Gastroesophageal sphincter (tissue), 4 donors: ENCODE measurements at places on chromosomes 1 and 21.

- no peaks in the 10 kb centered on the region for H3K27me3 ChIP-seq
- no peaks in the 10 kb centered on the region for H3K36me3 ChIP-seq
- no peak overlapping the region for H3K27ac ChIP-seq
- ATAC-seq, result no peak
Observed at GRCh38 chr1:162538815-162539431, 22.6 kb upstream of the UAP1 start.

DNA sequence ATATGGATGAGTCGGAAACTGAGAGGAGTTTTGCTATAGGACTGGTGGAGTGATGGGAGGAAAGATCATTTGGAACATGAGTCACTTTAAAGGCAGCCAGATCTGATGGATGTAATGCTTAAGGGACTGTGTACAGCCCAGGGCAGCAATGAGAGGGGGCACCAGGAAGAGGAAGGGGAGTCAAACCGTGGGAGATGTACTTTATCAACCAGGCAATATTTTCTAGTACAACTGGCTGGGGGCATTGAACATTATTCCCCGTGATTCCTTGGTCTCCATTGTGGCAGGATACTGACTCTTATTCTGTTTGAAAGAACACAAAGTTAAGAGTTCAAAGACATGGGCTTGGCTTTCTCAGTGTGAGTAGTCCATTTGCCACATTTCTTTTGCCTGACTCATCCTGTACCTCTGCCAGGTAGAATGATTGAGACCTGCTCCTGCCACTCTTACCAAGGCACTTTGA is 268.2 kb upstream of the NR5A2 start:
- no peak overlapping the region for H3K4me3 ChIP-seq
- no peak overlapping the region for H3K27ac ChIP-seq
- no peaks in the 10 kb centered on the region for H3K4me1 ChIP-seq
- no peaks in the 10 kb centered on the region for H3K27me3 ChIP-seq
- no peak for ATAC-seq
- H3K36me3 ChIP-seq, result no peaks in the 10 kb centered on the region

DNA sequence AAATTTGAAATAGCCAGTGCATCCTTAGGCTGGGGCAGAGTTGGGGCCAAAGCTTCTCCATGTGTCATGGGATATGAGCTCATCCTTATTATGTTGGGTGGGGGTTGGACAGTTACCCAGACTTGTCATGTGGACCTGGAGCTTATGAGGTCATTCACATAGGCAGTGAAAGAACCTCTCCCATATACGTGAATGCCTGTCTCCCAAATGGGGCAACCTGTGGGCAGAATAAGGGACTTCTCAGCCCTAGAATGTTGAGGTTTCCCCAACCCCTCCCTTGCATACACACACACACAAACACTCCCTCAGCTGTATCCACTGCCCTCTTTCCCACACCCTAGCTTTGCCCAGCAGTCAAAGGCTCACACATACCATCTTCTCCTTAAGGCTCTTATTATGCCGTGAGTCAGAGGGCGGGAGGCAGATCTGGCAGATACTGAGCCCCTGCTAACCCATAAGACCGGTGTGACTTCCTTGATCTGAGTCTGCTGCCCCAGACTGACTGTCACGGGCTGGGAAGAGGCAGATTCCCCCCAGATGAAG is 2.3 kb upstream of the IVL start:
- H3K36me3 ChIP-seq, result no peaks in the 10 kb centered on the region
- H3K4me3 ChIP-seq, result no peak overlapping the region
- no peak for ATAC-seq
- H3K27me3 ChIP-seq, result no peaks in the 10 kb centered on the region
- H3K27ac ChIP-seq, result no peak overlapping the region

DNA sequence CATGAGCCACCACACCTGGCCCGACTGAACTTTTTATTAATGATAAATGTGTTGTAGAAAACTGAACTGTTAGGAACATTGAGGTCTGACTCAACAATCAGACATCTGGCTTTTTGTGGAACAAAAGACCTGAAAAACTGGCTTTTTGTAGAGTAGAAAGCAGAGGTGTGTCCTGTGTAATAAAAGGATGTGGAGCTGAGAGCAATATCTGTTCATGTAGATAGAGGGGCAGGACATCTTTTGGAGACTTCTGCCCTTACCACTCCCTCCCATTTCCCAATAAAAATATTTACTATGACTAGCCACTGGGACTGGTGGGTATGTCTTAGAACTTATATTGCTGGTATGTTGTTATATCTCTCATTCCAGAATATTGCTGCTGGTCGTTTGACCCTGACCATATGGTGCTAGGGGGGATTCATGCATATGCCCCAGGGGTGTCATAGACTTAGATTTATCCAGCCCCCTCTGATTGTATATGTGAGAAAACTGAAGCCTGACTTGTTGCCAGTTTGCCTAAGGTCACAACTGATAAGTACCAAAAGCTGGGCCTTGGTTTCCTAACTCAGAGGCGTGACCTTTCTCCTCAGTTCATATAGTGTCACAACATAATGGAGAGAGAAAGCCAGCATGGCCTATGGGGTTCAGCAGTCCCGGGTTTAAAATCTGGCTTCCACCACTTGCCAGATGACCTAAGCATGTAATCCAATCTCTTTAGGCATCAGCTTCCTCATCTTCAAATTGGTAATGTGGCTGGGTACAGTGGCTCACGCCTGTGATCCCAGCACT is 33.5 kb upstream of the PIGV start:
- peaks cover 37% of the 10 kb centered on the region for H3K36me3 ChIP-seq
- no peak overlapping the region for H3K27ac ChIP-seq
- no peaks in the 10 kb centered on the region for H3K27me3 ChIP-seq
- peaks cover 9% of the 10 kb centered on the region for H3K4me1 ChIP-seq
- no peak for ATAC-seq
- no peak overlapping the region for H3K4me3 ChIP-seq

DNA sequence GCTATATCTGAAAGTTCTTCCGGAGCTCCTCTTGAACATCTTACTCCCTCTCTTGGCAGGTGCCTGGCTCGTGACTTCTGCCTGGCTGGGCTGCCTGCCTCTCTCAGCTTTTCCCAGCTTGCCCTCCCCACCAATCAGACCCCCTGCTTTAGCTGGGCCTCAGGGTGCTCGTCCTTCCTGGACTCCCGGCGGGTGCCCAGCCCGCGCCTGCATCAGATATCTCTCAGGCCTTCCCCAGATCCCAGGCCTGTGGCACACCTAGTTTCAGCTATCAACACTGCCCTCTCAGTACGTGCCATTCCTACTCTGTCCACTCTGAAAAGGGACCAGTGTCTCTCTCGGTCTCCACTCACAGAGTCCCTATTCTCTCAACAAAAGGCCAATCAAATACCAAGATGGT is 96.5 kb upstream of the CLDN14 start:
- no peak overlapping the region for H3K4me3 ChIP-seq
- no peaks in the 10 kb centered on the region for H3K4me1 ChIP-seq
- no peaks in the 10 kb centered on the region for H3K36me3 ChIP-seq
- H3K27me3 ChIP-seq, result peaks cover 11% of the 10 kb centered on the region

- peaks cover 67% of the 10 kb centered on the region for H3K4me1 ChIP-seq
- H3K27ac ChIP-seq, result peak overlapping the region; percentile 53
- ATAC-seq, result no peak
- H3K4me3 ChIP-seq, result no peak overlapping the region
- no peaks in the 10 kb centered on the region for H3K27me3 ChIP-seq
Observed at GRCh38 chr1:59673573-59674450, 140.9 kb upstream of the HOOK1 start.

GRCh38 chr1:2241820-2242219 is 13.7 kb downstream of the SKI start:
- no peak for ATAC-seq
- no peak overlapping the region for H3K4me3 ChIP-seq
- no peaks in the 10 kb centered on the region for H3K27me3 ChIP-seq
- no peaks in the 10 kb centered on the region for H3K36me3 ChIP-seq
- H3K4me1 ChIP-seq, result peaks cover 100% of the 10 kb centered on the region

GRCh38 chr1:233097546-233097945 is 147.1 kb downstream of the NTPCR start:
- H3K36me3 ChIP-seq, result no peaks in the 10 kb centered on the region
- no peaks in the 10 kb centered on the region for H3K27me3 ChIP-seq
- ATAC-seq, result no peak
- H3K27ac ChIP-seq, result no peak overlapping the region
- no peaks in the 10 kb centered on the region for H3K4me1 ChIP-seq

DNA sequence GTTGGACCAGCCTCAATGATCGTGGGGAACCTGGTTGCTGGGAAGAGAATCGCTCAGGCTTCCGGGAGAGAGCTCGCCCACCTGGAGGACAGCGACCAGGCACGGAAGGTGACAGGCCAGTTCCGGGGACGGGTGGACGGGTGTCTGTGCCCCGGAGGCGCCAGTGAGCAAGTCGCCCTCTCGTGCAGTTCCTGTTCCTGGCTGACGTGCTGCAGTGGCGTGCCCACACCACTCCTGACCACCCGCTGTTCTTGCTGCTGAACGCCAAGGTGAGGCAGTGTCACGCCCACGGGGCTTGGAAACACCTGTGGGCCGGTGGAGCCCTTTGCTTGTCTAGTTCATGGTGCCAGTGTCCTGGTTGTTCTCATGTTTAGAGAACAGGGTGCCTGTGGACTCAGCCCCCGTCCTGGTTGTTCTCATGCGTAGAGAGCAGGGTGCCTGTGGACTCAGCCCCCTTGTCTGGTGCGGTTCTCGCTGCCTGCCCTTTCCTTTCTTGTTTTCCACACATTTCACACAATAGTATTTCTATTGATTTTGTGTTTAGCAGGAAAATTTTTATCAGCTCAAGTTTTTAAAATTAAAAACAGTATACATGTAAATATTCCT is 53.1 kb downstream of the S100B start:
- no peaks in the 10 kb centered on the region for H3K27me3 ChIP-seq
- ATAC-seq, result no peak
- no peak overlapping the region for H3K27ac ChIP-seq
- H3K36me3 ChIP-seq, result peaks cover 100% of the 10 kb centered on the region
- H3K4me3 ChIP-seq, result no peak overlapping the region

- no peak overlapping the region for H3K4me3 ChIP-seq
- no peaks in the 10 kb centered on the region for H3K36me3 ChIP-seq
- H3K27me3 ChIP-seq, result peaks cover 77% of the 10 kb centered on the region
- H3K4me1 ChIP-seq, result no peaks in the 10 kb centered on the region
Observed at GRCh38 chr1:51899022-51899421, 20.5 kb upstream of the NRDC start.

- no peaks in the 10 kb centered on the region for H3K36me3 ChIP-seq
- H3K4me1 ChIP-seq, result peaks cover 23% of the 10 kb centered on the region
- ATAC-seq, result no peak
- H3K27me3 ChIP-seq, result no peaks in the 10 kb centered on the region
- H3K4me3 ChIP-seq, result no peak overlapping the region
Observed at GRCh38 chr1:71787699-71788098, 494.6 kb downstream of the NEGR1 start.

- H3K36me3 ChIP-seq, result peaks cover 20% of the 10 kb centered on the region
- no peak overlapping the region for H3K4me3 ChIP-seq
- H3K27ac ChIP-seq, result no peak overlapping the region
- no peak for ATAC-seq
Observed at GRCh38 chr1:246750752-246751151, 26.5 kb downstream of the SCCPDH start.

DNA sequence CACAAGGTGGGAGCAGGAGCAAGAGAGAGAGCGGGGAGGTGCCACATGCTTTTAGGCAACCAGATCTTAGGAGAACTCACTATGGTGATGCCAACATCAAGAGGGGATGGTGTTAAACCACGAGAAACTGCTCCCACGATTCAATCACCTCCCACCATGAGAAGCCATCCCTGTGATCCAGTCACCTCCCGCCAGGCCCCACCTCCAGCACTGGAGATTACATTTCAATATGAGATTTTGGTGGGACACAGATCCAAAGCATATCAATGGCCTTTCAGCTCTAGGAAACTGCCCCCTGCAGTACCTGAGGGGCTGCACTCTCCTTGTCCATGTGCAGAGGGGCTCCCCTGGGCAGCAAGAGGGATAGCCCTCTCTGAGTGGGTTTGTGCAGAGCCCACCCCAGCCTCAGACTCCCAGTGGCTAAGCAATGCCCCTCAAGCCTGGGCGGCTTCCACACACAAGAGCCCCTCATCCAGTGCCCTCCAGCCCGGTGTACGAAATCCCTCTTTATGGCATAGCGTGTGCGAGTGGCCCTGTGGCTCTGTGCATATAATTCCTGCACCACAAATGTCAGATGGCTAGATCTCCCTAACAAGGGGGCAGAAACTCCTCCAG is 15.5 kb upstream of the PRDM16 start:
- H3K27me3 ChIP-seq, result peaks cover 76% of the 10 kb centered on the region
- no peaks in the 10 kb centered on the region for H3K4me1 ChIP-seq
- H3K4me3 ChIP-seq, result no peak overlapping the region
- no peaks in the 10 kb centered on the region for H3K36me3 ChIP-seq
- no peak overlapping the region for H3K27ac ChIP-seq

GRCh38 chr1:119040906-119041305 is 52.8 kb upstream of the TBX15 start:
- ATAC-seq, result no peak
- no peak overlapping the region for H3K4me3 ChIP-seq
- H3K4me1 ChIP-seq, result no peaks in the 10 kb centered on the region

GRCh38 chr1:159753386-159753785 is 27.4 kb upstream of the DUSP23 start:
- H3K36me3 ChIP-seq, result no peaks in the 10 kb centered on the region
- H3K4me3 ChIP-seq, result no peak overlapping the region
- no peak for ATAC-seq
- no peaks in the 10 kb centered on the region for H3K4me1 ChIP-seq
- H3K27me3 ChIP-seq, result no peaks in the 10 kb centered on the region
- no peak overlapping the region for H3K27ac ChIP-seq

DNA sequence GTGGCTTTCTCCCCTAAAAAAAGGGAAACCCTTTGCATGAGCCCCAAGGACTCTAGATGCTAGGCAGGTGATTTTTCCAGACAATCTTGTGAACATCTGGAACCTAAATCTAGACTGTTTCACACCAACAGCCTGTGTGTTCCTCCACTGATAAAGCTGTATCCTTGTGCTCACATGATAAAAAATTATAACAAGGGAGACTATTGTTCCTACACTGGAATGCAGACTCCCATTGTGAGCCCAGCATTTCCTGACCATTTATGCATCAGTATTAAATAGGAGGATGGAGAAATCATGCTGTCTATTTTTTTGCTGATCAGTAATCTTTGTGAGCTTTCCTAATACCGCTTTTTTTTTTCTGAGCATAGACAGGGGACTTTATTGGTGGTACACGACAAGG is 52.5 kb downstream of the ZNF697 start:
- no peak for ATAC-seq
- no peaks in the 10 kb centered on the region for H3K36me3 ChIP-seq
- H3K4me1 ChIP-seq, result no peaks in the 10 kb centered on the region
- no peak overlapping the region for H3K27ac ChIP-seq
- no peaks in the 10 kb centered on the region for H3K27me3 ChIP-seq
- no peak overlapping the region for H3K4me3 ChIP-seq

DNA sequence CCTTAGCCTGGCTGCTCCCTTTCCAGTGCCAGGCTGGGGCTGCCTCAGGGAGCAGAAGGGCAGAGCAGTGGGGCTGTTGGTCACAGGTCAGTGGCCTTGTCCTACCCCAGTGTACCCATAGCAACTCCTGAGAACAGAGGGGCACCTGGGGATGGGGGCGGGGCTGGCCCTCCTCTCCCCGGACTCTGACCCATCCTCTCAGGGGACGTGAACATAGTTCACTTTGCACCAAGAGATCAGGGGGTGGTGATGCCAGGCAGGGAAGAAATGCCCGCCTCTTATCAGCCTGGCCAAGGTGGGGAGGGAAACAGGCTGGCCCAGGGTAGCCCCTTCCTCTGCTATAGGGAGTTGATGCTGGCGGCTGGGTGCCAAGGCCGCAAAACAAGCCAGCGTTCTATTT is 4.9 kb downstream of the ETNK2 start:
- peaks cover 12% of the 10 kb centered on the region for H3K27me3 ChIP-seq
- H3K4me1 ChIP-seq, result no peaks in the 10 kb centered on the region
- no peak overlapping the region for H3K4me3 ChIP-seq
